ENCODE measurements at places on chromosomes 2 and 18.

- DNase-seq, result no peak
Observed at GRCh38 chr2:33673937-33674336, 74.8 kb upstream of the FAM98A start.

- no peak for DNase-seq
Observed at GRCh38 chr2:236688563-236689392, 119.2 kb downstream of the ACKR3 start.

- no peak for DNase-seq
Observed at GRCh38 chr2:17627434-17627833, 86.9 kb downstream of the VSNL1 start.

DNA sequence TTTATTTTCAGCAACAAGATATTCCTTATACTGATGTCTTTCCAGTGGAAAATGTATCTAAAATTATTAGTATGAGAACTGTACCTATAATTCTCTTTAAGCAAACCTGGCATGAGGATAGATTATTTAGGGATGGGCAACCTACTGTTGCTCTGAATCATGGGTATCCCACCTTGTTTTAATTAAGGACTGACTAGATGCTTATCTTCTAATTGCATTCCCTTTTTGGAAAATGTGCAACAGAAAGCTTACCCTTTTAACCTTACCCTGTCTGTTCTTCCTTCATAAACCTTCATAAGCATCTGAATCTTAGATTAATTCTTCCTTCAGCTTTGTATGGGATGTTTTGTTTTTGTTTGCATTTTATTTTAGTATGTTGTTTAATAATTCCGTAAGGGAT, 110.3 kb downstream of the TAF4B start:
- no peak for DNase-seq

GRCh38 chr2:214310319-214310718, 100.5 kb upstream of the VWC2L start:
- DNase-seq, result no peak

DNA sequence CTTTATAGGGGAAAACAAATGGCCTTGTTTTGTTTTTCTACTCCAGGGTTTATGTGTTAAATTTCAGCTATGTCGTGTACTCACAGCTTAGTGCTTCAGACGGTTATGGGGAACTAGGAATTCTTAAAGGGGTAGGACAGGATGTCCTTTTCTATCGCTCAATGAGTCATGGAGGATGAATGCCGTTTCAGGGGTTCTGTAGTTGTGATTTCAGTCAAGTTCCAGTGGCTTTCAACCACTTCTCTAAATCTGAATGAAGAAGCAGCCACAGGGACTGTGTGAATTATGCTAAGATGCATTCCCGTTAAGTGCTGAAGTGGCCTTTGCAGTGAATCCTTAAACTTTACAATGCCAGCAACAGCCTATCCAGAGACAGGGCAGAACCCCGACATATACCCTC, 1231.7 kb upstream of the ZEB2 start:
- no peak for DNase-seq

DNA sequence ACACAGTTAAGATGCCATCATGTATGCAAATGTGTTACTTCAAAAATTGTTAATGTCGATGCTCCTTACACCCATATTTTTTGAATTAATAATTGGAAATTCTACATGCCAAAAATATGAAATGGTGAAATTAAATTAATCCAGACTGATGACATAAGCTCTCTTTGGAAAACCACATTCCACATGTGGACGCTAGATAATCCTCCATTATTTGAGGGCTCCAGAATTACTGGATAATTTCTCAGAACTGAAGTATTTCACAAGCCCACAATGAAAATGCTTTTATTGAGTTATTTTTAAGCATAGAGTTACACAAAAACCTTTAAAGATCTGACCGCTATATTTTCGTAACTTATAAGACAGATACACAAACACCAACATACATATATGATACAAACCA, 47.8 kb downstream of the FARSB start:
- no peak for DNase-seq

DNA sequence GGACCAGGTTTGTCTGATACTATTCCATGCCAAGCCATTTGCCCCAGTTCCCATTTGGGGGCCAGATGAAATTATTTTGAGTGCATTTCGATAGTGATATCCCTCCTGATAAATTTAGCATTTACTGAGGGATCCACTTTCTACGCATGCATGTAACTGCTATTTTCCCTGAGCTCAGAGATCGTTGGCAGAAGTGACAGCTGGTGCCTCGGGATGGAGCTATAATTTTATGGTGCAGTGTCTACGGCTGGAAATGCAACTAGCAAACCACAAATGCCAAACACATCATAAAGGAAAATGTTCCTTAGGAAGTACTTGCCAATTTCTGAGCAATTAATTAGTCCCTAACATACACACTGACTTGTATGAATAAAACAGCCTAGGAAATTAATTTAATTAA, 254.8 kb downstream of the SLC8A1 start:
- DNase-seq, result no peak

DNA sequence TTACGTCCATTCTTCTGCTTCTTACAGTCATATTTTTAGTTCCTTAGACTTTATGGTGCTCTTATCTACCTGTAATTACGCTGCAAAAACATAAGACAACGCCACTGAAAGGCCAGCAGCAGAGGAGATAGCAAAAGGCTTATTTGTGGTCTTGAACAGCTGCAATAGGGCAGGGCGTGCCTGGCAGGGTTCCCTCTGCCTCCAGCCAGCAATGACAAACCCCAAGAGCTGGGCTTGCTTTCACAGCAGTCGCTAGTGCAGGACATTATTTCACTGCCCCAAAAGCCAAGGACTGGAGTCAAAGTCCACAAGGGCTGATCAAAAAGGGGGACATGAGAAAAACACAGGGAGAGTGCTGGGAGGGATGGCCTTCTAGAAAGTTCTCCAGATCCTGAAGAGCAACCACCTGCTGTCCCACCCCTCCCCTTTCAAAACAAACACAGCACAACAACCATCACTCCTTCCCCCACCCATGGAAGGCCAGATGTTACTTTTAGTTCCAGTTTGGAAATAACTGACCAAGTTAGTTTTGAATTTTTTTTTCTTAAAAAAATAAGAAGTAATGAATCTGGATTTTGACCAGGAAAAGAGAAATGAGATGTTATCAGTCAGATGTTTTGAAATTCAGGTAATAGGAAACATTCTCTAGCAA, 127.8 kb downstream of the RBMS1 start:
- DNase-seq, result no peak

DNA sequence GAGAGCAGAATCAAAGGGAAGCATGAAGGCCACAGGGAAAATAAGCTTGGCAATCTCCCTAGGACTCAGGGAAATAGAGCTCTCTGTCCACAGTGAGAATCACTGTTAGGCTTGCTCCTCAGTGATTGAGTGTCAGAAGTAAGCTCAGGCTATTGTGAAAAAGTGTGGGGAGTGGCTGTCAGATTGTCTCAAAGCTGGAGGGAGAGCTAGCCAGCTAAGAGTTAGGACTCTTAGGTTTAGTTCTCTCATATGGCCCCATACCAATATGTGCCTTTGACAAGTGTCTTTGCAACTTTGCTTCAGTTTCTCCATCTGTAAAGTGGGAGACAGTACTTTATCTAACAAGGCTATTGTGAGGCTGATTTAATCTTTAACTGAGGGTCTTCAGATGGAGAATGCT, 17.2 kb downstream of the EIF4E2 start:
- no peak for DNase-seq

GRCh38 chr2:96065381-96065930, 30.7 kb upstream of the GPAT2 start:
- DNase-seq, result no peak

DNA sequence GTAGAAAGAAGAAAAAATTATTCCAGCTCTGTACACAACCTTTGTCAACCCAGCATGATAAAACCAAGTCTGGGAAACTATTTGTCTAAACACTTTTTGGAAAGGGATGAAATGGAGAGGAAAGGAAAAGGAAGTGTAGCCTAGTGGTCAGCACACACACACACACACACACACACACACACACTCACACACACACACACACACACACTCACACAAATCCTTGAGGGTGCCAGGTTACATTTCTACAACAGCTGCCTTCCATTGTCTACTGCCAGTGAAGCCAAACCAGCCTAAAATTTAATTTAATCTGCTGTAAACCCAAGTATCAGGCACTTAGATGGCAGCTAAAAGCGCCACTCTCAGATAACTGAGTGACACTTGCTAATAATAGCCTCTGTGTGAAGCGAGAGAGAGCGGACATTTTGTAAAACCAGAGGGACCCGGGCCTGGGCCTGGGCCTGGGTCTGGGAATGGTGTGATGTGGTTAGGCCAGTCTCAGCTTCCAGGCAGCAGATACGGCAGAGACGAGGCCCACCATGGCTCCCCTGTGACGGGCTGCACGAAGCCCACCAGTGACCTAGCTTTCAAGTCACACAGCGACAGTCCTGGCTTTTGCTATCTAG, 32.4 kb downstream of the BCL11A start:
- DNase-seq, result no peak

- DNase-seq, result no peak
Observed at GRCh38 chr18:80190311-80190710, 57.0 kb downstream of the PARD6G start.

DNA sequence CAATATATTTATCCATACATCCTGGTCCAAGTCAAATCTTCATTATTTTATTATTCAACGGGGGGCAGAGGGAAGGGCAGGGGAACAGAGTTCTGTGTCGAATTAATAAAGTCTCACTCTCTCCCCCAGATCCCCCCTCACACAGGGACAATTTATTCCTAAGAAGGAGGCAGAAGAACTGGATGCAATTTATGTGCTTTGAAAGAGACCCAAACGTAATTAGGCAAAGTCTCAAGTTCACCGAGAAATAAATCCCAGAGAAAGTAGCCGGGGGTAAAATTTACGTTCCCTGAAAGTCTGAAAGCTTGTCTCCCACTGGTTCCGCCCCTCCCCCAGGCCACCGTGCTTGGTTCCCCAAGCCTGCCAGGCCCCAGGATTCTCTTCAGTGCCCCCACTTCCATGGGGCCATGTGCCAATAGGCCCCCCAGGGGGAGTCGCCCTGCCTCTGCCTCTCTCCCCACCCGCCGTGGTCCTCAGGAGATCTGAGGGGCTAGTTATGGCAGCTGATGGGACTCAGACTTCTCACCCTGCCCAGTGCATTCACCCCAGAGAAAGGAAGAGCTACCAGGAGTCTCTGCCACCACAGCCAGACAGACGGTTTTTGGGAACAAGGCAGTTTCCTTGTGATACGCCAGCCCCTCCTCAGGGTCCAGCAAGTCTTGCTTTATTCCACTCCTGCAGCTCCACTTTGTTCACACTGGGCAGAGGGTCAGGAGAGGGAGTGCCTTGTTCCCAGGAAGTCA, 215.5 kb downstream of the CYP26B1 start:
- DNase-seq, result no peak

DNA sequence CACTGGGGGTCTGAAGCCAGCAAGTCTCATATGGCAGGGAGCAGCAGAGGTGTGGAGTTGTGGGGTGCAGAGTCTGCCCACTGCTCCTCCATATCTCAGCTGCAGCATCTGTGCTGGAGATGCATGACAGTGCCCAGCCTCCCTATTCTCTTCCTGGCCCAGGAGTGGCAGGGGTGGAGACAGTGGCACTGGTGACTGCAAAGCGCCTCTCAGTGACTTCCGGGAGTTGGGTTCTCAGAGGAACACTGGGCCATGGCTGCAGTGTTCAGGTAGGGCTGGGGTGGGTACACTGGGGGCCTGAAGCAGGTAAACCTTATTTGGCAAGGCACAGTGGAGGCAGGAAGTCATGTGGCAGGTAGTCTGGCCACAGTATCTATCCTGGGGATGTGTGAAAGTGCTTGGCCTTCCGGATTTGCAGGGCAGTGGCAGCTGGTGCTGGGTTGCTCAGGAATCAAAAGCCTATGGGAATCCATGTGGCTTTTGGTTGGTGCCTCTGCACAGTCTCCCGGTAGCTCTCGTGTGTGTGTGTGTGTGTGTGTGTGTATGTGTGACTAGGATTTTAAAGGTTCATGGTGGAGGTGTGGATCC, 60.3 kb upstream of the THUMPD2 start:
- DNase-seq, result no peak

DNA sequence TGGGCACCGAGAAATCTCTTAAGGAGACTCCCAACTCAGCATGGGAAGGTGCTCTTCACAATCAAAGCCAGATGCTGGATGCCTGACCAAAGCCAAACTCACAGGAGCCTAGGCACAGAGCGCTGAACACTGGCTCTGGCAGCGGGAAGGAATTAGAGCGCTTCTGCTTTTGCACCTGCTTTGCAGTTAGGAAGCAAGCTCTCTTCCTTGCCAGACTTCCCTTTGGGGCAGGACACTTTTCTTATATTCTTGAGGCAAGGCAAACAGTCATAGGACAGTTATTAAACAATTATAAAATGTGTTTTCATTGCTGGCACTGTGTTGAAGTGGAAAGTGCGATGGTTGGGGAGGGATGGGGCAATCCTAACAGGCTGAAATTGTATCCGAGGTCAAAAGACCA, 79.6 kb upstream of the DNMT3A start:
- no peak for DNase-seq

GRCh38 chr2:42342061-42342794, 18.8 kb downstream of the COX7A2L start:
- peak; percentile 63 for DNase-seq

DNA sequence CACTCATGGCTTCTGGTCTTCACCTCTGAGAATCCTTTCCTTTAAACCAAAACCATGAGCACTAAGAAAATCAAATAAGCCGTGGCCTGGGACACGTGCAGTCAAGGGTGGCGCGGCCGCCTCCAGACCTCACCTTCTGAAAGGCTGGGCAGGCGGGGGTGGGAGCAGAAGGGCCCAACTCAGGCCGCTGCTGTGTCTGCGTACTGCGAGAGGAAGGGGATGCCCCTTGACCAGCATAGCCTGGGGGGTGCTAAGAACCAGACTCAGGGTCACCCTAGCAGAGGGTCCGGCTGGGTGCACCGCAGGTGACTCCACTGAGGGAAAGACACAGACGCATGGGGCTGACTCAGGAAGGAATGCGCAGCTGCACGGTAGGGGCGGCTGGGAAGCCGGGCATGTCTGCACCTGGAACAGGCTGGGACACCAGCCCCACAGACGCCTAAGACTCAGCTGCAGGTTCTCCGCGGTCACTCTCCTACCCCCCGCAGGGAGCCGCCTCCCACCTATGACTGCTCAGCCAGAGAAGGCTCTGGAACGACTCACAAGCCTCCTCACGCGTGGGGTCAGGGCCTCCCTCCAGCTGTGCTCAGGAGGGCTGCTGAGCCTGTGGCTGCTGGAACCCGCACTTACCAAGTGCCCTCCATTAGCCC, 432.4 kb upstream of the MYT1L start:
- DNase-seq, result no peak

DNA sequence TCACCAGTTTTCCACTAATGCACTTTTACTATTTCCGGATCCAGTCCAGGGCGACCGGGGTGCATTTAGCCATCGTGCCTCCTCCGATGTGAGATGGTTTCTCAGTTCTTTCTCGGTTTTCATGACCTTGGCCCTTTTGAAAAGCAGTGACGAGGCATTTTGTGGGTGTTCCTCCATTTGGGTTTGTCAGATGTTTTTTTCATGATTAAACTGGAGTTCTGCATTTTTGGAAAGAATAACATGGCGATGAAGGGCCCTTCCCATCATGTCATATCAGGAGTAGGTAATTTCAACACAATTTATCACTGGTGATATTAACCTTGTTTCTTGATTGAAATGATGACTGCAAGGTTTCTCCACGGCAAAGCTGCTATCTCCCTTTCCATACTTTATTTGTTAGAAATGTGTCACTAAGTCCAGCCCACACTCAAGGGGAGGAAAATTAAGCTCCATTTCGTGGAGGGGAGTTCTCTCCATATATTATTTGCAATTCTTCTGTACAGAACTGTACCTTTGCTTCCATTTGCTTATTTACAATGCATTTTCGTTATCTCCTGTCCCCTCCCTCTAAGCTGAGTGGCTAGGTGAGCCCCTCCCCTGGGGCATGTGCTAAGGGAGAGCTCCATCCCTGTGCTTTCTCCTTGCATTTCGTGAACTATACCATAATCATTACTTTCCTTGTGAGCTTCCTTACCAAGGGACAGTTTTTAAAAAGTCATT, 8.9 kb upstream of the KLF11 start:
- no peak for DNase-seq

GRCh38 chr2:174570318-174570958, 27.2 kb downstream of the WIPF1 start:
- DNase-seq, result no peak

Data from Caki2 (cell line).